ENCODE measurements at places on chromosomes 5 and 9. TPM values are rescaled to one million over a fixed set of nuclear protein-coding genes. Genes with fewer than 3 reads are reported as not detected.

GRCh38 chr5:4969351-4969750 is 170.8 kb upstream of the ADAMTS16 start:
- no peaks in the 10 kb centered on the region for H3K4me1 ChIP-seq
- DNase-seq = no peak
- H3K27me3 ChIP-seq = no peaks in the 10 kb centered on the region
- no peak overlapping the region for H3K4me3 ChIP-seq
- H3K27ac ChIP-seq = no peak overlapping the region
- H3K36me3 ChIP-seq = no peaks in the 10 kb centered on the region

DNA sequence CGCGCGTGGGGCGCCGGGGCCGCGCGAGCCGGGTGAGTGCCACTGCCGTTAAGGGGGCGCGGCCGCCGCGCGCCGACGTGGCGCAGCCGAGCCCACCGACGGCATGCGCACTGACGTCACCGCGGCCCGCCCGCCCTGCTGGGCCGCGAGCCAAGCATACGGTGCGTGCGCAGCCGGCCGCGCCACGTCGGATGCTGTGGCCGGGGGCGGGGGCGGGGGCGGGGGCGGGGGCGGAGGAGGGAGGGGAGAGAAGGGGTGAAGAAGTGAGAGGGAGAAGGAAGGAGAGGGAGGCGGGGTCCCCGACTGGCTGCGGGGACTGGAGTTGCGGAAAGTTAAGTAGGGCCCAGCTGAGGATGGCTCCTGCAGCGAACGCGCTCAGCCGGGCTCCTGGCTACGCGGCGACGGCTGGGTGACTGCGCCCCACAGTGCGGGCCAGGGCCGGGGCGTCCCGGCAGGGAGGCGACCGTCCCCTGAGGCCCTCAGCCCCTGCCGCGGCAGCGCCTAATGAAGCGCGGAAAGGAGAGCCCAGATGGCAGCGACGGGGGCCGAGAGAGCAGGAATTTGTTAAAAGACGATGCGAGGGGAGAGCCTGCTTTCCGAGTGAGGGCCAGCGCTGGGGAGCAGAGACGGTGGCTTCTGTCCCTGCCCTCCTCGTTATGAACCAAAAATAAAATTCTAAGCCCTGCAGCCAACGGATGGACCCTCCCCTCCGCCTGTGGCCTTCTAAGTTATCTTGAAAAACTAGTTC is at the start of gene DAP:
Gene DAP (minus strand): TSS at position 50 of the 748 bp plus-strand sequence. CDS start 166 bp downstream, outside the sequence.
- DNase-seq = peak; percentile 85
- H3K27me3 ChIP-seq = no peaks in the 10 kb centered on the region
- H3K4me3 ChIP-seq = peak within 1 kb of the TSS; percentile 95
- peak within 1 kb of the TSS; percentile 81 for H3K27ac ChIP-seq
- no peaks in the 10 kb centered on the region for H3K36me3 ChIP-seq
- H3K4me1 ChIP-seq = peaks cover 24% of the 10 kb centered on the region

GRCh38 chr5:120400356-120400755 is 63.7 kb upstream of the PRR16 start:
- H3K4me3 ChIP-seq = no peak overlapping the region
- H3K36me3 ChIP-seq = no peaks in the 10 kb centered on the region
- no peak overlapping the region for H3K27ac ChIP-seq
- DNase-seq = peak; percentile 18
- no peaks in the 10 kb centered on the region for H3K27me3 ChIP-seq
- H3K4me1 ChIP-seq = peaks cover 8% of the 10 kb centered on the region

DNA sequence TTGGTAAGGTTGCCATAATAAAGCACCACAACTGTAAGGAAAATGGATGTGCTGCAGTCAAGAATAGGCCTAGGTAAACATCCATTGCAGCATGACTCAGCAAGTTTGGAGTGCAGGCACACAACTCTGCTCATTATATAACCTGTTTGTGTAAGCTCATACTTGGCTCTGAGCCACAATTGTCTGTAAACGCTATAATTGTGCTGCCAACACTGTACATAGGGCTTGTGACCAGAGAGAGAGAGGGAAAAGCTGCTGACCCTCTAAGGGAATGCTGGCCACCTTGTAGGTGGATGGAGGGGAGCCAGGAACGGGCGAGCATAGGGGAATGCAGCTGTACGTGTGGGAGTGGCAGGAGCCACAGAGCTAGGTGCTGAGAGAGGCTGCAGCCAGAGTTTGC is 2186.5 kb upstream of the ACO1 start:
- no peaks in the 10 kb centered on the region for H3K4me1 ChIP-seq
- no peaks in the 10 kb centered on the region for H3K27me3 ChIP-seq
- H3K36me3 ChIP-seq = no peaks in the 10 kb centered on the region
- H3K4me3 ChIP-seq = no peak overlapping the region
- no peak overlapping the region for H3K27ac ChIP-seq
- no peak for DNase-seq

DNA sequence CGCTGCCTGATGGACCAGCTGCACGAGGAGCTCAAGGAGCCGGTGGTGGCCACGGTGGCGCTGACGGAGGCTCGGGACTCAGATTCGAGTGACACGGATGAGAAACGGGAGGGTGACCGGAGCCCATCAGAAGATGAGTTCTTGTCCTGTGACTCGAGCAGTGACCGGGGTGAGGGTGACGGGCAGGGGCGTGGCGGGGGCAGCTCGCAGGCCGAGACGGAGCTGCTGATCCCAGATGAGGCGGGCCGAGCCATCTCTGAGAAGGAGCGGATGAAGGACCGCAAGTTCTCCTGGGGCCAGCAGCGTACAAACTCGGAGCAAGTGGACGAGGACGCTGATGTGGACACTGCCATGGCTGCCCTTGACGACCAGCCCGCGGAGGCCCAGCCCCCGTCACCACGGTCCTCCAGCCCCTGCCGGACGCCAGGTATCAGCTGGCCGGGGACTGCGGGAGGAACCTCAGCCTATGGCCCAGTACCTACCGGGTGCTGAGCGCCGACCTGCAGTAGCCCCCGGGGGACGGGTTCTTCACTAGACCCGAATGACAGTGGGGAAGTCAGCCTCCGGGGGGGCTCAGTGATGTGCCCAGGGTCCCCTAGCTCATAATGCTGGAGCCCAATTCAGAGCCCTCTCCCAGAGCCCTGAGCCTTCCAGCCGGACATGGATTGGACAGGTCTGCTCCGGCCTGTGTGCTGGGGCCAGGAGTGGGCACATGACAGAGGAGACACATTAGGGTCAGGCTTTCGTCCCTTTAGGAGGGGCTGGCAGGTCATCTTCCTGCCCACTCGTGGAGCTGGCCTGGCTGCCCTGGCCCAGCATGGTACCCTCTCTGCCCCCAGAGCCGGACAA is 33.0 kb downstream of the USP20 start:
- DNase-seq = no peak
- H3K4me3 ChIP-seq = no peak overlapping the region
- no peaks in the 10 kb centered on the region for H3K4me1 ChIP-seq

DNA sequence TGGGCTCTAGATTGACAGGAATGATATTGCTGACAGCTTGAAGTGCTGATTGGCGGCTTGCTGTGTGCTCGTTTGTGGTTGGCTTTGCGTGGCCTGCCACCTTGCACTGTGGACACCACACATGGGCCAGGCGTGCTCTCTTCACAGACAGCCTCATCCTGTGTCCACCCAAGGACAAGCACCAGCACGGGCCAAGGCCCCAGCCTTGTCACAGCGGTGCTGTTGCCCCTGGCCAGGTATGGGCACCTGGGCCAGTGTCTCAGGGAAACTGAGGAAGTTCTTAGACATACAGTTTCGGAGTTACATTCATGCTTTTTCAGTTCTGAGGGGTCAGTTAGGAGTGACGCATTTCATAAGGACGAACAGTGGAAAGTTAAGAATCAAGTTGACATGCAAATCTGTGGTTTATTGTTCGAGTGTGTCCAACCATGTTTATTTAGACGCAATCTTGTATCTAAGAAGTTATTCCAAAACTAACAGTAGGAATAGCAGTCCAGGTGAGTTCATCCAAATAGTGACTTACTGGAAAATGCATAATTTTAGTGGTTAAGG is 125.9 kb downstream of the EHMT1 start:
- no peak for DNase-seq
- peaks cover 3% of the 10 kb centered on the region for H3K36me3 ChIP-seq
- no peak overlapping the region for H3K27ac ChIP-seq
- no peak overlapping the region for H3K4me3 ChIP-seq
- H3K4me1 ChIP-seq = no peaks in the 10 kb centered on the region

DNA sequence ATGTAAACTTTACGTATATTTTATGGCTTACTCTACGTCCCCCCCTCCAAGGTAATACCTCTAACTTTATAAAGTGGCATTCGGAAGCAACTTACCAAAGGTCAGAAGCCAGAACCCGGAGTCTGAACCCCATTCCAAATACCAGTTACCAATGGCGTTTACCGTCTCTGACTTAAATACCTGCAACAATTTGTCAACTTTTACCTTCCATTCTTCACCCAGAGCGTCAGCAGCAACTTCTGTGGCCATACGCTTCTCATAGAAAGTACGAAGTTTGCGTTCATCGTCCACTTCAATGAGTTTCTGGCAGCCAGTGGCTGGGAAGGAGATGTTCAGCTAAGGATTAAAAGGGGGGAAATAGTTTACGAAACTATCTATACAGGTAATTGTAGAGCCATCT is 753 bp downstream of the RPS6 start:
- H3K27me3 ChIP-seq = no peaks in the 10 kb centered on the region
- H3K4me3 ChIP-seq = peak overlapping the region; percentile 84
- peaks cover 37% of the 10 kb centered on the region for H3K4me1 ChIP-seq
- no peak for DNase-seq

DNA sequence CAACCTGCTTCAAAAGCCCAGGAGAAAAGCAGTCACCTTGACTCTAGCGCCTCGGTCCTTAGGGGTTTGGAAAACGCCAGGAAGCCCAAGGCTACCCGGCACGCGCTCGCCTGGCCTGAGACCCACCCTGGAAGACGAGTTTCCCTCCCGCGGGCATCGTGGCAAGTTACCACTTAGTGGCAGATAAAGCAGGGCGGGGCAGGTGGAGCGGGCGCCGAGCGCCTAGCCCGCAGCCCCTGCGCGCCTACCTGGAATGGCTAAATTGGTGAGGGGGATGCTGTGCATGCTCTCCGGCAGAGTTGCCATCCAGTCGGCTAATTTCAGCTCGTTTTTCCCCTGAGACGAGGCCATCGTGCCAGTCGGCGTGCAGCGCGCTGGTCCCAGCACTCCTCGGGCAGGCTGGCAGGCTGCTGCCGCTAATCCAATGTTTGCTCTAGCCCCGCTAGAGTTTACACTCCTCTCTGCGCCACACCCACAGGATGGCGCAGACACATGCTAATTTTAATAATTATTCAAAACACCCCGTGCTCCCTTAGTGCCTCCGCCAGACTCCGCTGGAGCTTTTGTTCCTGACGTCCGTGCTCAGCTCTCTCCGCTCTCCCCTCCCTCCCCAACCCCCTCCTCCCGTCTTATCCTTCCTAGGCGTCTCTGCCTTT is at the start of gene PLCXD3:
Gene PLCXD3 (minus strand): TSS at position 426 of the 656 bp plus-strand sequence. CDS start 75 bp downstream, at position 351.
- no peaks in the 10 kb centered on the region for H3K4me1 ChIP-seq
- peaks cover 23% of the 10 kb centered on the region for H3K27me3 ChIP-seq
- no peak within 1 kb of the TSS for H3K27ac ChIP-seq

DNA sequence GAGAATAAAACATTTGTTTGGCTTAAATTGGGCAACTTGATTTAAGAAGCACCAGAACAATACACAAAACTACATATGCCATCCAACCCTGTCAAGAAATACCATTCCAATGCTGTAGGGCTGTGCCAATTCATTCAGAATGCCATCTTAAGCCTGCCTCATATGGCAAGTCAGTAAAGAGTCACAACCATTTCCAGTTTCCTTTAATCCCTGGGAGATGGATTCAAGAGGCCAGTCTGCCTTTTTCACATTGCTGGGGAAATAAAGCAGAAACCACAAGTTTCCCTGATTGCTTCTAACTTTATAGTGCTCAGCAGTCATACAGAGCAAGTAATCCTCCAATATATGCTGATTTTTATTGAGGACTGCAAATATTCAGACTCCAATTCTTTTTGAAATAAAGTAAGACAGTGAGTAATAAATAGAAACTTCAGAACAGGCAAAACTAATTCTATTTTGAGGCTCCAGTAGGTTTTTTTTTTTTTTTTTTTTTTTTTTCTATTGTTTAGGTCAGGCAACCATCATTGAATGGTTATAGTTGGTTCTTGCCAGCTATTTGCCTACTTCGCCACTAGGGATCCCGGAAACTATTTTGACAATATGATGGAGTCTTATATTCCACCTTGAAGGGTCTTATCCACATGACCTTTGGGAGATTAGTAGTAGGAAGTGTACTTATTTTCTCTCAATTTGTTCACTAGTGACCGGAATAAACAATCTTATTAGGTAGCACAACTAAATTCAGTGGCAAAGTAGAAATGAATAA is 400.9 kb upstream of the MEF2C start:
- no peak for DNase-seq
- no peaks in the 10 kb centered on the region for H3K27me3 ChIP-seq
- H3K36me3 ChIP-seq = no peaks in the 10 kb centered on the region
- no peaks in the 10 kb centered on the region for H3K4me1 ChIP-seq
- no peak overlapping the region for H3K4me3 ChIP-seq
- H3K27ac ChIP-seq = no peak overlapping the region

DNA sequence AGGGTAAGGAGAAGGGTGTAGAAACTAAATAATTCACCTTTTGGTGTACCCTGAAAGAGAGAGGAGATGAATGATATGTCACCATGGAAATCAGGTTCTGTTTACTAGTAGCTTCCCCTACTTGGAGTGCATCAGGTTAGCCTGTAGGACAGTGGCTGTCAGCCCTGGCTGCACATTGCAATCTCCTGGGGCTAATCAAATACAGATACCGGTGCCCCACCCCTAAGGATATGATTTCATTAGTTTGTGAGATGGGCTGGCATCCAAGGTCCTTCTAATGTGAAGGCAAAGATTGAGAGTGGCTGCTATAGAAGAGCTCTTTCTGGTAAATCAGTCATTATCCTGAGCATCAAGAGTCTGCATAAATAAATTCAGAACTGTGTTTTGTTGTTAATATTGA is 47.2 kb downstream of the INSYN2B start:
- H3K27ac ChIP-seq = no peak overlapping the region
- DNase-seq = no peak
- H3K27me3 ChIP-seq = no peaks in the 10 kb centered on the region

GRCh38 chr5:20648981-20649380 is 661.0 kb upstream of the CDH18 start:
- no peaks in the 10 kb centered on the region for H3K36me3 ChIP-seq
- no peak overlapping the region for H3K4me3 ChIP-seq
- no peak for DNase-seq
- no peak overlapping the region for H3K27ac ChIP-seq
- H3K4me1 ChIP-seq = no peaks in the 10 kb centered on the region

DNA sequence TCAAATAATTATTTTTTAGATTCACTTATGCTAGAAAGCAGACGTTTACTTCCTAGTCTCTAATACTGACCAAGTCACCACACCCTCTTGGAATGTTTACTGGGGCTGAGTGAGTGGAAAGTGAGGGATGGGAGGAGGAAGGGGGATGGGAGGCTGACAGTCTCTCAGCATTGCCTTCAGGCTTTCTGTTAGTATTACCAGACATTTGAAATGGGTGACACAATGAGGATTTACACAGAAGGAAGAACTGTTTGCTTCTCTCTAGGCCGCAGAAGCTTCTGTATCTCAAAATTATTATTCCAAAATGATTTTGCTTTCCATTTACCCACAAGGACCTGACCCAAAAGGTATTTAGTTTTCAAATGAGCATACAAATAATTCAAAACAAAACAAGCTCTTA is 232.8 kb upstream of the ZNF608 start:
- no peak overlapping the region for H3K27ac ChIP-seq
- H3K36me3 ChIP-seq = no peaks in the 10 kb centered on the region
- no peaks in the 10 kb centered on the region for H3K4me1 ChIP-seq
- no peak for DNase-seq
- H3K4me3 ChIP-seq = no peak overlapping the region
- no peaks in the 10 kb centered on the region for H3K27me3 ChIP-seq

- H3K27me3 ChIP-seq = no peaks in the 10 kb centered on the region
- no peaks in the 10 kb centered on the region for H3K4me1 ChIP-seq
- no peaks in the 10 kb centered on the region for H3K36me3 ChIP-seq
- H3K4me3 ChIP-seq = no peak overlapping the region
- H3K27ac ChIP-seq = no peak overlapping the region
Measured at GRCh38 chr5:50856401-50857119, 190.1 kb downstream of the PARP8 start.

The NEUROG1 gene
- total RNA-seq = not detected
